Stimulated activated CD4-positive, alpha-beta T cell treated with anti-CD3 and anti-CD28 coated beads, Interleukin-15, amount 100 ng/mL, for 1 hour (primary cell): ENCODE measurements at places on chromosomes 2 and 18.

DNA sequence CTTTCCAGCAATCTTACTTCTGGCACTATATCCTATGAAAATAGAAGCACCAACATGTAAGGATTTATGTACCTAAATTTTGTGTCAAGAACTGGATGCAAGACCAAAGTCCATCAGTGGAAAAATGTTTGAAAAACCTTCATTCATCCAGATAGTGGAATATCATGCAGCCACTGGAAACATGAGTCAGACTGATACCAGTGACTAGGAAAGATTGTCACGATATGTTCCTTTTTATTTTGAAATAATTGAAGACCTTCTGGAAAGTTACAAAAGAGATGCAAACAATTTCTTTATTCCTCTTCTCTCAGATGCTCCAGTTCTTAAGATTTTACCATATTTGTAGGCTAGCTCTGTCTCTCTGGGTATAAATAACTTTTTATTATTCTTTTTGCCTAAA lies 40.5 kb upstream of the IL1R2 start:
- DNase-seq: no peak

DNA sequence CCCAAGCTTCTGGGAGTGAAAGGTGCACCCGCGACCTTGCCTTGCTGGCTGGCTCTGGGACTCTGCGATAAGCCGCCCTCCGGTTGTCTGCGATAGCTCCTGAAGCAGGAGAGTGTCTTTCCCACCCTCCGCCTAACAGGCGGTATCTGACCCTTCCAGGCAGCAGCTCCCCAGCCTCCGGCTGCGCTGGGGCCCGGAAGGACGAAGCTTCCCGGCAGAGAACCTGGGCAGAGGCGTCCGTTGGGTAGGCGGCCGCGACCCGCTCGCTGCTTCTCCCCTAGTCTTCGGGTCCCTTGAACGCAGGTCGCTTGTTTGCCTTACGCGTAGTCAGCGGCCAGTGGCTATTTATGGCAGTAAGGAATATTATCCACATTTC lies 446 bp upstream of the RHBDD1 start:
- no peak for DNase-seq

DNA sequence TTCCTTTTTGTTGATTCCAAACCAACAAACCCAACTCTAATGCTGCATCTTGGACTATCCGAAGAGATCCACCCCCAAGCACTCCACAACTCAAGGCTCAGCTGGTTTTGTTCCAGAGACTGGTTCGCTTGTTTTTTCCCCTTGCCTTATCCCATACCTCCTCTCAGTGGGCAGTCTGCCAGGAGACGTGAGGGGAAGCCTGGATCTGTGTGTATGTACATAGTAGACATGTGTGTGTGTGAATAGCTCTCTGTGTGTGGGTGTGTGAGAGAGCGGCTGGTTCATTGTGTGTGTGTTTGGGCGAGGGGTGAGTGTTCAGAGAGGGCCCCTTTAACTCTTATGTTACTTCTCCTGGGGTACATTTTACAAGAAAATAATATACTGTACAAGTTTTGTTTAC lies 94.4 kb downstream of the NRP2 start:
- DNase-seq: no peak

DNA sequence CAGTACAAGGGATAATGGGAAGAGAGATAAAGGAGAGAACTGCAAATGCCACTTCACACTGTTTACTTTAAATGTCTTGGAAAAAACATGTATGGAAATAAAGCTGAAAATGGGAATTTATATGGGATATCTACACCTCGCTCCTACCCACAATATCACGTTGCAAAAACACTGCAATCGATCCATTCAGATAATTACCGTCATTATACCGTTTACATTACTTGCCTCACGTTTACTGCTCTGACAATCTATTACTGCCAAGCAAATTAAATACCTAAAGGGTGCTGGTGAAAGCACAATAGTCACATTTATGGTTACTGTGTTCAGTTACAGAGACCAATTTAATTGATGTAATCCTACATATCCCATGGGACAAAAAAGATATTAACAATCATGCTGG lies 214.7 kb upstream of the LYPD1 start:
- DNase-seq: no peak

GRCh38 chr2:222436040-222436413 lies 11.7 kb downstream of the SGPP2 start:
- DNase-seq: no peak

DNA sequence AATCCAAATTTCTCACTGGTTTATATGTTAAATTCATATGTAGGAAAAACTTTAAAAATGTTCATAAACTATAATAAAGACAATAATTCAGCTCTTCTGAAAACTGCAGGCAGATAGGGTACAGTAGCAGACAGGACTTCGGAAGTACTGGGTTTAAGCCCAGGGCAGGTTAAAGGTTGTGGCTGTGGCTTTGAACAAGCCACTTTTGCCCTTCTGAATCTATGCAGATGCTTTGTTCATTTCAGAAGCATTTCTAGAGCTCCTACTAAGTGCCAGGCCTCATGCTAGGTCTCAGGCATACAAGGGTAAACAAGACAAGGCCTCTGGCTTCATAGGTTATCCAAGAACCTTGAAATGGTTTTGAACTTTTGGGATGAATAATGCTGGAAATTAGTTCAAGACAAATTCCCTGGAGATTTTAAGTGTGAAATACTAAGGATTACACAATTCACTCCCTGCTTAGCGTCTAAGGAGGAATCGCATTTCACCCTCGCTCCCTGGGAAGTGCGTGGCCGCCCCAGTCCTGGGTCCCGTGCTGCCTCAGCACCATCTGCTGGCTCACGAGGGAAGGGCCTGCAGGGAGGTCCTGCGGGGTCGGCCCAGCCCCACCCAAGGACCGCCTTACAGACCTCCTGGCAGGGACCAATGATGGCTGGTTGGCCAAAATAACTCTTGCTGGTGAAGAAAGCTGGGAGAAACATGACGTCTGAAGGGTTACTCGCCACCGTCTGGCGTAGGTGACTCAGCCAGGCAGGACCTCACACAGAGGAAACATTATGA lies 67.7 kb upstream of the L3MBTL4 start:
- no peak for DNase-seq

DNA sequence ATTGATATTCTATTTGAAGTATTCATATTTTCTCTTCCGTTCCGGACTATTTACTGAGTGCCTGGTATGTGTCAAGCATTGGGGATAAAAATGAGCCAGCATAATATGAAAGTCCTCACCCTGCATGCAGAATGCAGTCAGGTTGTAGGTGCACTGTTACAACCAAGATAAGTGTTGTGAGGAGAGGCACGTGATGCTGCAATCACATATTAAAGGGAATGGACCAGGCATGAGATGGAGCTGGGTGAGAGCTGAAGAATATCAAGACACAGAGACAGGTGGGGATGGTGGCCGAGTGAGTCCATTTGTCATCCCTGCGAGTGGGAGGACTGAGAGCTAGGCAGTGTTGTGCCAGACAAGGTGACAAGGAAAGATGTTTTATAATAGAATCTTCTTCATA lies 52.3 kb downstream of the MFSD6 start:
- no peak for DNase-seq

GRCh38 chr2:206086716-206087350 lies 859 bp upstream of the INO80D start:
- no peak for DNase-seq
